CD4-positive, alpha-beta T cell treated with Interleukin-10 for 1 hour (primary cell): ENCODE measurements at places on chromosomes 3 and 15.

DNA sequence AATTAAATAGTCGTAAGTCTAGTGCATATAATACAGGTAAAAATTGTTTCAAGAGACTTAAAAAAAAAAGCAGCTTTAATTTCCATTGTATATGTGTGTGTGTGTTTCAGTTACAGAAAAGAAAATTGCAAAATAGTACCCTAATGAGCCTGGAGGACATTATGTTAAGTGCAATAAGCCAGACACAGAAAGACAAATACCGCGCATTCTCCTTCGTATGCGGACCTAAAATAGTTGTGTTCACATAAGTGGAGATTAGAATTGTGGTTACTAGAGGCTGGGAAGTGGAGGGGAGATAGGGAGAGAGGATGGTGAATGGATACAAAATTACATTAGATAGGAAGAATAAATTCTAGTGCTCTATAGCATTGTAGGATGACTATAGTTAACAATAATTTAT is 3.6 kb downstream of the MESD start:
- DNase-seq, result no peak

DNA sequence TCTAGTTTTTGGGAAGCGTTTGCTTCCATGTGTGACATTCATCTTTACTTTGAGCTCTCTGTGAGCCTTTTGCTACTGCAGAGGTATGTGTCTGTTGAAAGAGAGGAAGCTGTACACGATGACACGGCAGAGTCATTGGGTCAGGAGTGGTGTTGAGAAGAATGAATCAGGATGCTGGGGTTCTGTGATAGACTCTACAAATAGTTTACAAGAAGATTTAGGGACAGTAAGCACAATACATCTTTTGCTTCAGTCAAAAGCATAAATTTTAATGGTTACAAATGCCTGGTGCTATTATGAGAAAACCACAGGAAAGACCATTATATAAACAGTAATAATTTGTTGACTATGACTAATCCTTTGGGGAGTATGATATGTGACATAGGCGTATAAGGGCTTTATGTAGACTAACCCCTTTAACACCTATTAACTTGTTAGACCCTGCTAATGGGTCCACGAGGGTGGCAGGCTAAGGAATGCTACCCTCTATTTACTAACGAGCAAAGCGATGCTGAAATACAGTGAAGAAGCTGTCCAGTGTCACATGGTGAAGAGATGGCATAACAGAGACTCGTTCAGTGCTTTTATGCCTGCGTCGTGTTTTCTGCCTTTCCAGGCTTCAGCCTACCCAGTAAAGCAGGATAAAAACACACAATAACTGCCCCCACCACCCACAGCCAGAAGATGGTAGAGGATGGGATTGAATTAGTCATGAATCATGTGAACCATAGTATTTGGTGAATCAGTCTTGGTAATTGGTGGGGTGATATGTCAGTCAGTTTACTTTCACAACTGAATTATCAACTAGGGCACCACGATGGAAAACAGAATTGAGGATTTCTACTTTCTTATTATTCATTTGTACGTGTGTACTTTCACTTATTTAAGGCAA is 118.8 kb downstream of the LPP start:
- no peak for DNase-seq

DNA sequence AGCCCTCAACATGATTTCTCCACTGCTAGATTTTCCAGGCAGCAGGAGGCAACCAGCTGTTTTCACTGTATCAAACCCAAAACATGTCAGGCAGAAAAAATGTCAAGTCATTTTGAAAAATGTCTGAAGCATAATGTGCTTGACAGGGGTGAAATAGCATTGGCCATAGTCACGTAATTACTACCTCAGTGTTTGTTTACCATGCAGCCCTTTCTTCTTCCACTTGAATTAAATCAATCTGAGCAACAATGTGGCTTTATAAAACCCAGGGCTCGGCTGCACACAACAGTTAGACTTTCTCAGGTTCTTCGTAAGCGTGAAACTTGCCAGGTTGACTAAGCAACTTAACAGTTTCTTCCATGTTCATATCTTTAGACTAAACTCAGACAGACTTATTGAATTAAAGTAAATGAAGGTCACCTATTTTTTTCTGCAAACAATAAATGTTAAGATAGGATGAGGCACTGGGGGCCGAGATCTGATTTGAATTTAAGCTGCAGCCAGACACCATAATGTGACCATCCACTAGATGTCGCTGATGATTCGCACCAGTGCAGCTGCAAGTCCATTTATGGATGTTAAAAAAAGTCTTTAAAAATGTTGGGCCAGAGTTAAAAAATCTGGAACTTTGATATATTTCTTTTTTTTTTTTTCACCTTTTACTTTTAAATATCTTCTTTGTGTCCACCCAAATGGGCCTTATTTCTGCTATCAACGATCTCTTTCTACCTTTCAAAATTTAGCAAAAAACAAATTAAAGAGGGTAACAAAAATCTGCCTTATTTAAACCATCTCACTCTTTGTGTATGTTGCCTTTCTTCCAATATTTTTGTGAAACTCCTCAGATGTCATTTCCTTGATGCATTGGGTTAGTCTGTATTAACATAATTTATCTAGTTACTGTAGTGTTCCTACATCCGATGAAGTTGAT is 305.9 kb downstream of the CACNA2D3 start:
- DNase-seq, result peak; percentile 19

GRCh38 chr3:136883967-136884720 is 22.1 kb downstream of the NCK1 start:
- no peak for DNase-seq

GRCh38 chr3:19920401-19921080 is 13.5 kb downstream of the EFHB start:
- DNase-seq, result no peak

DNA sequence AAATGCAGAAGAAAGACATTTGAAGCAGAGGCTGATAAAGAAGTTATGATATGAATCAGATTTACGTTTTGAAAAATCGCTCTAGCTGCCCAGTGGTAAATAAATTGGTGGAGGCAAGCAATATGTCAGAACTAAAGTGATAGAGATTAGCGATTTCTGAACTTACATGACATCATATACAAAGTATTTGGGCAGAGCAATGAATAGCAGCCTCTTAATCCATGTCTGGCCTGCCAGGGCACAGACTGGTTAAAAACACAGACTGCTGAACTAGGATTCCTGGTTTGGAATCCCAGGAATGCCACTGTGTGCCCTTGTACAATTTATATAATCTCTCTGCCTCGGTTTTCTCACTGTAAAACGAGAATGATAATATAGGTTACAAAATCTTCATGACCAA is 243.1 kb upstream of the SETMAR start:
- no peak for DNase-seq

- DNase-seq, result no peak
Observed at GRCh38 chr3:194130807-194131589, 5.0 kb upstream of the HES1 start.

DNA sequence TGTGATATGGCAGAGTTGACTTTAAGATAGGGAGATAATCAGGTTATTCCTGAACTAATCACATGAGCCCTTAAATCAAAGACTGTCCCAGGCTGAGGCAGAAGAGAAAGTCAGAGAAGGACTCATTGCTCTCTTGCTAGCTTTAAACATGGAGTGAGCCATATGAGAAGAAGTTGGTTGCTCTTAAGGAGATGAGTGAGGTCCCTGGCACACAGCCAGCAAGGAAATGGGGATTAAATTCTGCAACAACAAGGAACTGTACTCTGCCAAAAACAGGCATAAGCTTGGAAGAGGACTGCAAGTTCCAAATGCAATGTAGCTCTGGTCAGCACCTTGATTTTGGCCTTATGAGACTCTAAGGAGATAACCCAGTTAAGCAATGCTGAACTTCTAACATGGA is 457.0 kb downstream of the PLOD2 start:
- no peak for DNase-seq

- DNase-seq, result no peak
Observed at GRCh38 chr15:61133361-61133760, 95.7 kb downstream of the RORA start.

- DNase-seq, result no peak
Observed at GRCh38 chr15:31228980-31229826, 97.4 kb upstream of the KLF13 start.

DNA sequence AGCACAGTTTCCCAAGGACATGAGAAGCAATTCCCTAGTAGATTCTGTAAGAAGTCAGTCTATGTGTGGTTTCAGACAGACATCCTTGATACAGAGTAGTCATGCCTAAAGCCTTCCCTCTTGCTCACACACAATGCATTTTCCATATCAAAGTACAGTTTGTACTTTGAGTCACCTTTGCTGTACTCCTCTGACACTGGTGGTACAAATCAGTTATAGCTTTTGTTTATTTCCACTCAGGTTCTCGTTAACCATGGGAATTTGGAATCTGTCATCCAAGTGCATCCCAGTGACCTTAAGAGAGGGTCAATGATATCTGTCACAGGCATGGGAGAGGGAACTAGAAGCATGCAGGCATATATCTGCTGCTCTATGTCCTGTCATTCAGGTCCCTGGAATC is 3.6 kb upstream of the GNB4 start:
- DNase-seq, result no peak

GRCh38 chr3:2623436-2623835 is 486.7 kb downstream of the IL5RA start:
- no peak for DNase-seq

DNA sequence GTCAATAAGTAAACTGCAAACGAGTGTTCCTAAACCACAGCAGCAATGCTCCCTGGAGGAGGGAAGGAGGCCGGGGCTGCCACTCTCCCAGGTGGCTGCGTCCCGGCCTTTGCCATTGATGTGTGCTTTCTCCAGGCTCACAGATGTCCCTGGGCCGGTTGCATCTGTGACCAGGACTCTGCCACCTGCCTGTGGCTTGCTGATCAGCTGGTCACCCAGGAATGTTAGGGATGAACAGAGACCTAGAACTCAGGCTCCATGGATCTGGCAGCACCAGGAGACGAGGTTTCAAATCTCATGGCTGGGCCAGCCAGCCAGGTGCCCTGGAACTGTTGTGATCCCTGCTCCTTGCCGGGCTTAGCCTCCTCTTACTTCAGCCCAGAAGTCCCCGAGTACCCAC is 65.7 kb downstream of the KLF15 start:
- DNase-seq, result no peak

- no peak for DNase-seq
Observed at GRCh38 chr15:75620058-75620820, 5.3 kb downstream of the SNUPN start.

DNA sequence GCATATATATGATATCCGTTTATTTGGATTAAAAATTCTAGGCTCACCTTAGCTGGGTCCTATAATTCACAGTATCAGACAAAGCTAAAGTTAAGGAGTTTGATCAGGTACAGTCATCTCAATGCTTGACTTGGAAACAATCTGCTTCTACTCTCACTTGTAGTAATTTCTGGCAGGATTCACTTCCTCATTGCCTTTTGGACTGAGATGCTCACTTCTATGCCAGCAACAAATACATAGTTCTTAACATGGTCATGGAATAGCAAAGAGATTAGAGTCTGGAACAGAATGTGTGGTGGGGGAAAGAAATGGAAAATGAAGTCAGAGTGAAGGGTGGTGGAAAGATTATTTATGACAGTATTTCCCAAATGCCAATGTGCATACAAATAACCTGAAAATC is 693.6 kb downstream of the CADM2 start:
- no peak for DNase-seq

- no peak for DNase-seq
Observed at GRCh38 chr3:59256230-59256629, 206.4 kb upstream of the CFAP20DC start.

GRCh38 chr3:119759962-119760361 is 21.9 kb upstream of the NR1I2 start:
- no peak for DNase-seq

- no peak for DNase-seq
Observed at GRCh38 chr3:25823314-25823713, 33.4 kb downstream of the OXSM start.

DNA sequence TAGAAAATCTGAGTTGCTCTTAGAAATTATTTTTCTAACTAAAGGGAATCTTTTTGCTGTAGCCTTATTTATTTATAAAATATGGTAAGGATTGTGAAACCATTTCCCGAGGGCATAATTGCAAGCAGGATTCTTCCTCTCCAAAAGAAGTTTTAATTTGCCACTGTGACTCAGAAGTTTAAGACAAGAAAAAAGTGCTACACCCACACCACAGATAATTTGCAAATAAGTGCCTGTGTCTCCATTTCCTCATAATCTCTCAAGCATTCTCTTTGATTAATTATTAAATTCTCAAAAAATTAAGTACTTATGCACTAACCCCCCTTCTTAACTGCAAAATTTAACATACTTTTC is 43.6 kb downstream of the RASA2 start:
- DNase-seq, result no peak

DNA sequence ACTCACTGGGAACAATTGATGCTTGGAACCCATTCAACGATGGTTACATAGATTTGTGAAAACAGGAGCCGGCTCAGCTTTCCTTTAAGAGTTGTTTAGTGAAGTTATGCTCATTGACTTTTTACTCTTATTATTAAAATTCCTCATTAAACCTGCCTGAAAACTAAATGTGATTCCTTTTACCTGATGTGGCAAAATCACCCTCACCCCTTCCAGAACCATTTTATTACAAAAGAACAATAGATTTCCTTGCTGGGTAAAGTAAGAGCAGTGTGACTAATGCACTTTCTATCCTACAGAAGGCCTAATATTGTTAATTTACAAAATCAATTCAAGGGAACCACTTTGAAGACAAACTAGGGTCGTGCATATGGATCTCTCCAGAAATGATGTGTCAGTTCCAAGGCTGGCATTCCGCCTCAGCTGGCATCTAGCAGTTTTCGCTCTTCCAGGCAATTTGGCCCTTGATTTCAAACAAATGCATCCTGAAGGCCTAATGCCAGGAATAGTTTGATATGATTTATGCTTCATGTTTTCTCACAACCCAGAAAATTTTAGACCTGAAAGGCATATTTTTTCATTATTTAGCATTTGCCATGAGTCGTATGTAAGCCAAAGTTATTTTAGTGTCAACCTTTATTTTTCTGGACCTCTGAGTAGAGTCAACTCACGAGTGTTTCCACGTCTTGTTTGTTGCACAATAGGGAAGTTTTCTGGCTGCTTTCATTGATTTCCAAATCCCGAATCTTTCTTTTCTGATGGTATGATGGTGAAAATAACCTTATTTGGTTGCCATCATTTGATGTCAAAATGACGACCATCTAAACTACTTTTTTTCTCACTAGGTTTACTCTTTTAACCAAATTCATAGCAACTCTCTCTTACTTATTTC is 447.8 kb downstream of the MECOM start:
- DNase-seq, result no peak

DNA sequence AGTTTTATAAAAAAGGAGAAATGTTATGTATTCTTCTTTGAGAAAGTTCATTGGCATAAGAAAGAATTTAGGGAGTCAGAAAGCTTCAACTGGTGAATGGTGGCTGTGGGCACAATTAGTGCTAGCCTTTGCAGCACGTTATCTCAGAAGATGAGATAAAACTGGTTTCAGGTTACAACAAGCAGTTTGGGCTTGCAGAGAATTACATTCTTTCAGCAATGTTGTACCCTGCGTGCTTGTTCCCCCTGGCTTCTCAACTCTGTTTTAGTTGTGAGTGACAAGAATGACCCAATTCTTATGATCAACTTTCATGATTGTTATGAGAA is 31.6 kb upstream of the ACP3 start:
- DNase-seq, result no peak

- no peak for DNase-seq
Observed at GRCh38 chr3:37725842-37726241, 135.8 kb upstream of the CTDSPL start.
